ENCODE measurements at places on chromosomes 1 and 21.

DNA sequence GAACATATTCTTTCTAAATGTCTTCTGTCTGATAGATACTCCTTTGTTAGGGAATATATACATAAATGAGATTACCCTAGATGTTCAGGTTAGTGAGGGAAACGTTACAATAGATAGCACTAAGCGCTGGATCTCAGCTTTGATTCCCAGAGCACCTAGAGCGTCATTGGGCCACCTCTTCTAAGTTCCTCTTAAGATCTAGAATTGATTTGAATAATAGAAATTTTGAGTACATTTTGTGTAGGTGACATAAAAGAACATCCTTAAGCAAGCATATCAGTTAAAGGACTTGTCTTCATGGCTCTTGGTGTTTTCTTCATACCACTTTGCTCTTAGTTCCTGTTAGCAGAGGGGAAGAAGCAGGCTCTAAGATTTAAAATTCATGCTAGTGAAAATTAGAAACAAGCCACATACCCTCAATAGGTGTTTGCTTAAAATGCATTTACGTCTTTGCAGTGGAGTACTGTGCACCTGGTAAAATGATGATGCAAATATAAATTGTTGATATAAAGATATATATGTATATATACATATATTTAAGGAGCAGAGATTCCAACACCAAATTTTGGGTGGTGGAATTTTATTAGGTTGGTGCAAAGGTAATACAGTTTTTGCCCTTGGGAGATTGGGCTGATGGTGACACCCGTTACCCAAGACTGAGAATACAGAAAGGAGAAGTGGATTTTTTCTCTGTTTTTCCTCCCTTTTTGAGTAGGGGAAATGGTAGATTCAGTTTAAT, 47.1 kb downstream of the DYRK1A start:
- no peak for DNase-seq

DNA sequence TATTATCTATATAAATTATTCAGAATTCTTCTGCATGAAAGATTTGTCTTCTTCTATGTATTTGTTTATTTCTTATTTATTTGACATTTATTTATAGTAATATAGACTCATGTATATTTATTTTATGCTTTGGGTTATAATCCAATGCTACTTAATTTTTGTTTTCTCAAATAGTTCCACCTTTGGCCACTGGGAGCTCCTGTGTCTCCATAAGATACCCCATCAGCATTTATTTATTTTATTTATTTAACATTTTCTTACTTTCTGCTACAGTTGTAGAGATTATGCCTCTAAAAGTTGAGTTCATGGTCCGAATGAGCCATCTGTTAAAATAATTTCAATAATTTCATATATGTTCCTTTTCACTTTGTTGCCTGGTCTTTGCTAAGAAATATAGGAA, 289.4 kb downstream of the ADGRL2 start:
- no peak for DNase-seq

- DNase-seq = no peak
Measured at GRCh38 chr1:164895026-164895912, 336.3 kb downstream of the PBX1 start.

DNA sequence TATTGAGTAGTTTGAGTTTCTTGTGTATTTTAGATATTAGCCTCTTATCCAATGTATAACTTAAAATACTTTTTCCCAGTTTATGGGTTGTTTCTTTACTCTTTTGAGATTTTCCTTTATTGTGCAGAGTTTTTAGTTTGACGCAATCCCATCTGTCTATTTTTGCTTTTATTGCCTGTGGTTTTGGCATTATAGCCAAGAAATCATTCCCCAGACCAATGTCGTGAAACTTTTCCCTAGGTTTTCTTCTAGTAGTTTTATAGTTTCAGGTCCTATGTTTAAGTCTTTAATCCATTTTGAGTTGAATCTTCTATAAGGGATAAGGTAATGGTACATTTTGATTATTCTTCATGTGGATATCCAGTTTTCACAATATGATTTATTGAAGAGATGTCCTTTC, 87.6 kb downstream of the LEPR start:
- no peak for DNase-seq

- no peak for DNase-seq
Measured at GRCh38 chr1:91546876-91547275, 46.2 kb downstream of the CDC7 start.

GRCh38 chr21:21163904-21164303, 165.7 kb downstream of the NCAM2 start:
- peak; percentile 50 for DNase-seq
